ENCODE measurements at places on chromosomes 13 and 19.
A peak's percentile ranks its signal among the peaks of the same experiment; 100 is the strongest.

GRCh38 chr13:113970810-113971470 is 2.9 kb downstream of the C13orf46 start:
- no peak for DNase-seq

- DNase-seq, result peak; percentile 43
Observed at GRCh38 chr13:42041684-42042035, 6.8 kb upstream of the DGKH start.

- DNase-seq, result no peak
Observed at GRCh38 chr13:77113496-77113895, 86.5 kb upstream of the FBXL3 start.

GRCh38 chr13:101703081-101703480 is 250.6 kb downstream of the ITGBL1 start:
- no peak for DNase-seq

GRCh38 chr19:12788042-12788681 is 3.1 kb upstream of the JUNB start:
- no peak for DNase-seq

- DNase-seq, result no peak
Observed at GRCh38 chr13:40179445-40180281, 486.8 kb downstream of the FOXO1 start.
